Osteocyte (in vitro differentiated cells): ENCODE measurements at places on chromosomes 3 and 15. TPM values are rescaled to one million over a fixed set of nuclear protein-coding genes. Genes with fewer than 3 reads are reported as not detected.

- H3K36me3 ChIP-seq = peaks cover 3% of the 10 kb centered on the region
- no peaks in the 10 kb centered on the region for H3K27me3 ChIP-seq
- no peak for DNase-seq
- H3K27ac ChIP-seq = no peak overlapping the region
- H3K4me3 ChIP-seq = no peak overlapping the region
Measured at GRCh38 chr3:158261371-158261991, 151.6 kb downstream of the RSRC1 start.

DNA sequence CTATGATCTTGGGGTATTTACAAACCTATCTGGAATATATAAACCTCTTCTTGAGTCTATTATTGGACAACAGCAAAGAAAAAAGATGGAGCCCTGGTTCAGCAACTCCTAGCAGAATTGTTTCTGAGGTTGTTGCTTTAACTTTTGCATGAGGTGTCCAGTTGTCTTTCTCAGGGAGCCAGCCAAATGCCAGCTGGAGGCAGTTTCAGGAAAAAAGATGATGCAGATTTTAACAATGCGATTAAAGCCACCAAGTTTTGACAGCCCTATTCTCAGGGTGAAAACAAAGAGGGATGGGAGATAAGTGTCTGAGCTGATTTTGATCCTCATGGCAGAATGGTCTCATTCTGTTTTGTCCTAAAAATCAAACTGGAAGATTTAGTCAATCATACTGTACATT is 181.6 kb upstream of the RASGRP1 start:
- DNase-seq = no peak
- H3K4me1 ChIP-seq = peaks cover 27% of the 10 kb centered on the region
- H3K36me3 ChIP-seq = no peaks in the 10 kb centered on the region

GRCh38 chr3:3801494-3801841 is 2.2 kb downstream of the LRRN1 start:
- H3K27ac ChIP-seq = no peak overlapping the region
- H3K36me3 ChIP-seq = no peaks in the 10 kb centered on the region
- H3K4me3 ChIP-seq = peak overlapping the region; percentile 2

- H3K4me1 ChIP-seq = peaks cover 19% of the 10 kb centered on the region
- DNase-seq = no peak
- no peaks in the 10 kb centered on the region for H3K27me3 ChIP-seq
Measured at GRCh38 chr15:29756358-29757267, 65.7 kb downstream of the TJP1 start.

DNA sequence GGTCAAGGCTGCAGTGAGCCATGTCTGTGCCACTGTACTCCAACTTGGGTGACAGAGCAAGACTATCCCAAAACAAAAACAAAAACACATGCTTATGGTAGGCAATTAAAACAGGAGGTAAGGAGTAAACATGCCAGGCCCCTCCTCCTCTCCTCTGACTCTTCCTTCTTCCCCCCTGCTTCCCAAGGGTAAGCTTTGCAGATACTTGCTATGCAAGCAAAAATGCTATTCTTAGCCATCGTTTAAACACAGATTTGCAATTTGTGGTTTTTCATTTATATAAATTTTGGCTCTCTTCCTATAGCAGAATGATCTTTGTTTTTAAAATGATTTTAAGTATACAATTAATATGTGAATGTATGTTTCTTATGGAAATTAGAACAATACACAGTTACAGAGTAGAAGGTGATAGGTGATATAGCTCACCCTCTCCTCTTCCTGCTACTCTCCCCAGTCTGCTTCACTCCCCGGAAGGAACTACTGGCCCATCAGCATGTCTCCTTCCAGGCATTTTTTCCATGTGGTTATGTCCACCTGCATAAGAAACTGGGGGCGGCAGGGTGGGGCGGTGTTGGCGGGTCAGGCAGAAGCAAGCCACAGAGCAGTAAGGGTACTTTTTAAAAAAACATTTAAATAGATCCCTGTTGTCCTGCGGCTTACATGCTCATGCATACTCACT is 42.1 kb downstream of the IGF1R start:
- no peaks in the 10 kb centered on the region for H3K27me3 ChIP-seq
- no peak overlapping the region for H3K4me3 ChIP-seq
- peaks cover 2% of the 10 kb centered on the region for H3K36me3 ChIP-seq
- H3K4me1 ChIP-seq = peaks cover 77% of the 10 kb centered on the region

DNA sequence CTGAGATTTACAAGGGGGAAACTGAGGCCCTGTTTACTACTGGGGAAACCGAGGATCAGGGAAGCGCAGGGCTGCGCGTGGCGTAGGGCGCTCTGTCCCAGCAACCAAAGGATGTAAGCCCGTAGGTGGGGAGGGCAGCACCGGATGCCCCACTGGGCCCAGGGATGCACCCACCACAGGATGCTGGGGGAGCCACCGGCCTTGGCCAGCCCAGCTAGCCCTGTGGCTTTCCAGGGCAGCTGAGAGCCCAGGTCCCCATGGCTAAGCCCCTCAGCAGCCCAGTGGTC is 33.4 kb downstream of the RPN1 start:
- no peaks in the 10 kb centered on the region for H3K27me3 ChIP-seq
- no peak for DNase-seq
- peak overlapping the region; percentile 85 for H3K27ac ChIP-seq
- peak overlapping the region; percentile 91 for H3K4me3 ChIP-seq
- peaks cover 20% of the 10 kb centered on the region for H3K4me1 ChIP-seq

- no peak overlapping the region for H3K27ac ChIP-seq
- peaks cover 7% of the 10 kb centered on the region for H3K4me1 ChIP-seq
- H3K36me3 ChIP-seq = no peaks in the 10 kb centered on the region
- no peak for DNase-seq
- no peaks in the 10 kb centered on the region for H3K27me3 ChIP-seq
- no peak overlapping the region for H3K4me3 ChIP-seq
Measured at GRCh38 chr3:175743733-175744400, 884.7 kb downstream of the NAALADL2 start.

GRCh38 chr3:62718515-62719320 is 156.5 kb downstream of the CADPS start:
- DNase-seq = no peak
- no peak overlapping the region for H3K27ac ChIP-seq
- peaks cover 5% of the 10 kb centered on the region for H3K27me3 ChIP-seq
- H3K4me1 ChIP-seq = no peaks in the 10 kb centered on the region

- DNase-seq = no peak
- H3K27me3 ChIP-seq = no peaks in the 10 kb centered on the region
- peaks cover 21% of the 10 kb centered on the region for H3K4me1 ChIP-seq
Measured at GRCh38 chr3:113075588-113075987, 84.8 kb downstream of the GTPBP8 start.

DNA sequence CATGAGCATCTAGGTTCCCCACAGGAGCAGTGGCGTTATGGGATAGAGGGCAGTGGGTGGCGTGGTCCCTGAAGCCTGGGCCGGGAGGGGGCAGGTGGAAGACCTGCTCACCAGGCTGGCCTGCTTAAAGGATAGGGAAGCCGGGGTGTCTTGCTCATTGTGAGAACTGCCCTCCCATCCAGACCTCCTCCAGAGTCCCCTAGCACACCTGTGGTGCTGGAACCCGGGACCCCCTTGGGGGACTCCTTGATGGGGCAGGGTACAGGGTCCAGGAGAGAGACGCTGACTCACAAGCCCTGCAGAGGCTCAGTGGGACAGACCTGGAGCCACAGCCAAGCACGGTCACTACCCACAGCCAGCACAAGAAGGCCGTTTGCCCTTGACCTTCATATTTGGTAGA is 2.8 kb upstream of the RHCG start:
- no peak overlapping the region for H3K4me3 ChIP-seq
- peaks cover 5% of the 10 kb centered on the region for H3K4me1 ChIP-seq
- no peak for DNase-seq
- no peak overlapping the region for H3K27ac ChIP-seq
- H3K36me3 ChIP-seq = no peaks in the 10 kb centered on the region

UROC1 gene
- total RNA-seq = not detected in 2 replicates

TERB2 gene
- not detected in 2 replicates for total RNA-seq
